Stimulated activated CD4-positive, alpha-beta T cell treated with anti-CD3 and anti-CD28 coated beads, Interleukin-12 subunit alpha, Interleukin-12 subunit beta, amount 100 ng/mL, for 48 hours (primary cell): ENCODE measurements at places on chromosomes 11 and 22.

DNA sequence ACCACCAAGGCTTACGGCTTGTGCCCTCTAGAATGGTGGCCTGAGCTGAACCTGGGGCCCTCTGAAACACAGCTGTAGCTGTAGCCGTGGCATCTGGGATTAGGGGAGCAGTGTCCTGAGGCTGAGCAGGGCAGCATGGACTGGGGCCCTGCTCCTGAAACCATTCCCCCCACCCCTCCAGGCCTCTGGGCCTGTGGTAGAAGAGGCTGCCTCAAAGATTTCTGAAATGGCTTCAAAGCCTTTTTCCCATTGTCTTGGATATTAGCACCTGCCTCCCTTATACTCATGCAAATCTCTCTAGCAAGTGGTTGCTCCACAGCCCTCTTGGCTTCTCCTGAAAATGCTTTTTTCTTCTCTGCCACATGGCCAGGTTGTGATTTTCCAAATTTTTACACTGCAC, 106.9 kb downstream of the CTNND1 start:
- DNase-seq = no peak

GRCh38 chr11:81070948-81071347, 1630.1 kb upstream of the TENM4 start:
- no peak for DNase-seq

- DNase-seq = no peak
Measured at GRCh38 chr11:102457865-102458264, 5.3 kb upstream of the TMEM123 start.

DNA sequence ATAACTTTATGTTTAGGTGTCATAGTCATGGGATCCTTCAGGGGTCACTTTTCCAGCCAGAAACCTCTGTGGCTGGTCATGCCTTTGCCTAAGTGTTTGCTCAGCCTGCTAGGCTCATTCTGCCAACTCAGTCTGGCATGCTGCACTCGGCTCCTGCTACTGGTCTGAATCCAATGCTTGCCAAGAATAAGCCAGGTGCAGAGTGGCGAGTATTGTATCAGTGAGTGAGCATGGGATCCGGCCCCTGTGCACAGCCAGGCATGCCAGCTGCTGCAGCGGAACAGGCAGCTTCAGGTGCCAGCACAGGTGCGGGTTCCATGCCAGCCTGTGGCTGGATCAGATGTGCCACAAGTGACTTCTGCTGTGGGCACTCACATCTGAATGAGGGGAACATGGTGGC, 1269.3 kb upstream of the CNTN5 start:
- no peak for DNase-seq

DNA sequence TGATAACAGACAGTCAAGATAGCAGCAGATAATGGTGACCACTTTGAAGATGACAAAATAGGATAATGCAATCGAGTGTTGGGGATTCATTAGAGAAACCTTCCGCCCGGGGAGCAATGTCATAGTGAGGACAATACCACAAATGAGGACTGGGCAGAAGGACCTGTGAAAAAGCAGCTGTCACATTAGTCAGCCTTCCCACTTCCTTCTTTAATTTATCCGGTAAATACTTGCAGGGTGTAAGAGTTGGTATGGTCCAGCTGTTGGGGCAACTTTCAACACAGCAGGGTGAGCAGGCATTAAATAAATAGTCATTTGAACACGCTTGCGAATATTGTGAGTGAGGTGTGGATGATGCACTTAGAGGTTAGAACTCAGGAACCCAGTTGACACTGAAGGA, 132.5 kb upstream of the KIRREL3 start:
- DNase-seq = no peak

DNA sequence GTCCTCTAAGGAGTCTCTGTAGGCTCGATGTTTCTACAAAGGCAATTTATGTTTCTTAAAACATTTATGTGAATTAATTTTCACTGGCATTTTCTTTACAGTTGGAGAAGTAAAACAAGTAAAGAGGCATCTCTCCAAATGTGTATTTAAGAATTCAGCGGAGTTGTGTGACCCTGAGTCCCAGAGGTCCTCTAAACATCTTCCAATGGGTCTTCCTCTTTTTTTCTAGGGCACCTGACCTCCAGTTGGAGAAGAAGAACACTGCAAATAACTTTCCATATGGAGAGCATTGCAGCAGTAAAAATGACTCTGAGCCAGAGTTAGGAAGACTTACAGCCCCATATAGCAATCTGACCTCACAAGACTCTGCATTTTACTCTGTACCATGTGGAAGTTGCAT, 480.5 kb upstream of the RAG2 start:
- no peak for DNase-seq

DNA sequence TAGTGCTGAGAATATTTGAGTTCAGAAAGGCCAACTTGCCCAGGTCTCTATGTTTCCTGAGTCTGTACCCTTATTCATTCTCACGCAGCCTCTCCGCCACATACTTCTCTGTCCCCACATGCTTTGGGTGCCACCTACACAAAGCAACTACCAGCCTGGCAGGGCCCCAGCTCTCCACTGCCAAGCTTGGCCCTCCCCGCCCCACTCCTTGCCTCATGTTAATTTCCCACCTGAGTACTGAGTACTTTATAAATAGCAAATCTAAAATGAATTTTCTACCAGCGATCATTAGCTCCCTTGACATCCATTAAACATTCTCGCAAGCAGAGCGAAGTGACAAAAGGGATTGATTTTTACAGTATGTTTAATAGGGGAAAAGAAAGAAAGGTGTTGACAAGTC, 20.8 kb downstream of the NTM start:
- no peak for DNase-seq

DNA sequence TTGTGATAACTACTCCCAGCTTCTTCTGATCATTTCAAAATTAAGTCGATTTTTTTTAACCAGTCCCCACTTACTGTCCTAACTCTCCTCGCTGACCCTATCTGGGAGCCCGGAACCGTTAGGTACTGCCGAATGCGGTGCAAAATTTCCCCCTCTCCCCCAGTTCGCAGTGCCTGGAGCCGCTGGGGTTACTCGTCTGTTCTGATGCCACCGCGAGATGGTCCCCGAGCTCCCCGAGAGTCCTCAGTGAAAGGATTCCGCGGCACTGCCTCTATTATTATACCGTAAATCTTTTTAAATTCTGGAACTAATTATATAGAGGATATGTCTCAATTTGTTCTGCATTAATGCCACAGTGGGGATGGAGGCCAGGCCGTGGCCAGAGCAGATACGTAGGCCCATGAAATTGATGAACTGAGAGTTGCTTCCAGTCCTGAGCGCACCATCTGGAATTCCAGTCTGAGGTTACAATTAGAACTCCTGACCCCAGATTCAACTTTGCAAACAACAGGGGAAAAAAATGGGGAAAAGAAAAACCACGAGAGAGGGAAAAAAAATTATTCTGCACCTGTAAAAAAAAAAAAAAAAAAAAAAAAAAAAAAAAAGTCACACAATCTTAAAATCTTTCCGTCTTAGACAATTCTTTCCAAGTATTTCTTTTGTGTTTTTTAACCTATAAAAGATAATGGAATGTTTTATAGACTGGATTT, 4.3 kb upstream of the WT1 start:
- DNase-seq = no peak
